Hair follicle dermal papilla cell (primary cell): ENCODE measurements at places on chromosomes 7 and 10. TPM values are rescaled to one million over a fixed set of nuclear protein-coding genes. Genes with fewer than 3 reads are reported as not detected.

The CHST3 gene
- 52.9 and 55.5 TPM in 2 replicates for total RNA-seq

The OR6B1 gene
- total RNA-seq: not detected in 2 replicates

The LIPA gene
- total RNA-seq: 94.3 and 121 TPM in 2 replicates

The LIPM gene
- total RNA-seq: not detected in 2 replicates

The ODAD2 gene
- total RNA-seq: 0.49 and 1.1 TPM in 2 replicates
